ENCODE measurements at places on chromosomes 4 and X. TPM values are rescaled to one million over a fixed set of nuclear protein-coding genes. Genes with fewer than 3 reads are reported as not detected.

The C4orf54 gene
- total RNA-seq: not detected

The TMPRSS11A gene
- total RNA-seq: not detected

The LIMCH1 gene
- not detected for total RNA-seq

The RTL3 gene
- not detected for total RNA-seq

The OTC gene
- not detected for total RNA-seq

Measured in activated T-helper 2 cell treated with anti-CD3 and anti-CD28 coated beads, Interferon-gamma antibody, Interleukin-2, Interleukin-4, amounts not matched to agents 10 μg/mL and 5 μg/mL and 100 μg/mL, durations not matched to agents 14 hours and 24 hours and 36 hours (primary cell).